Mesenteric fat pad (tissue), 1 donor: ENCODE measurements at places on chromosomes 5 and 9.
A peak's percentile ranks its signal among the peaks of the same experiment; 100 is the strongest.

- peak; percentile 82 for DNase-seq
These were observed 74.7 kb upstream of the SPTLC1 start for GRCh38 chr9:92189782-92190535.

GRCh38 chr5:96141749-96142148 is 180.1 kb upstream of the ELL2 start:
- no peak for DNase-seq

DNA sequence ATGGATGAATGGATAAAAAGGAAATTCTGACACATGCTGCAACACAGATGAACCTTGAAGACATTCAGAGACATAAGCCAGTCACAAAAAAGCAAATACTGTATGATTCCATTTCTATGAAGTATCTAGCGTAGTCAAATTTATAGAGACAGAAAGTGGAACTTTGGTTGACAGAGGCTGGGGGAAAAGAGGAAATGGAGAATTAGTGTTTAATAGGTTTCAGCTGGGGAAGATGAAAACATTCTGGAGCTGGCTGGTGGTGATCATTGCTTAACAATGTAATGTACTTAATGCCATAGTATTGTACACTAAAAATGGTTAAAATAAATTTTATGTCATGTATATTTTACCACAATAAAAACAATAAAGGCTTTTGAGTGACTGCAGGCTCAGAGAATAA is 24.2 kb downstream of the PPIC start:
- no peak for DNase-seq

DNA sequence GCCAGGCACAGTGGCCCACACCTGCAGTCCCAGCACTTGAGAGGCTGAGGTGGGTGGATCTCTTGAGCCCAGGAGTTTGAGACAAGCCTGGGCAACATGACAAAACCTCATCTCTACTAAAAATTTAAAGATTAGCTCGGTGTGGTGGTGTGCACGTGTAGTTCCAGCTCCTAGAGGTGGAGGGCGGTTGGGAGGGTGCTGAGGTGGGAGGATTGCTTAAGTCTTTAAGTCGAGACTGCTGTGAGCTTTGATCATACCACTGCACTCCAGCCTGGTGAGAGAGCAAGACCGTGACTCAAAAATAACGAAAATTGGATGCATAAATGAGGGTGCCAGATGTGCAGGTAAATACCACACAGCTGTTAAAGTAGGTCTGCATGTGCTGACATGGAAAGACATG is 39.3 kb upstream of the TDRD7 start:
- DNase-seq, result peak; percentile 28

- DNase-seq, result no peak
These were observed 328.3 kb upstream of the MPDZ start for GRCh38 chr9:13607481-13608441.
